ENCODE measurements at places on chromosomes 2 and 18.
A peak's percentile ranks its signal among the peaks of the same experiment; 100 is the strongest.

DNA sequence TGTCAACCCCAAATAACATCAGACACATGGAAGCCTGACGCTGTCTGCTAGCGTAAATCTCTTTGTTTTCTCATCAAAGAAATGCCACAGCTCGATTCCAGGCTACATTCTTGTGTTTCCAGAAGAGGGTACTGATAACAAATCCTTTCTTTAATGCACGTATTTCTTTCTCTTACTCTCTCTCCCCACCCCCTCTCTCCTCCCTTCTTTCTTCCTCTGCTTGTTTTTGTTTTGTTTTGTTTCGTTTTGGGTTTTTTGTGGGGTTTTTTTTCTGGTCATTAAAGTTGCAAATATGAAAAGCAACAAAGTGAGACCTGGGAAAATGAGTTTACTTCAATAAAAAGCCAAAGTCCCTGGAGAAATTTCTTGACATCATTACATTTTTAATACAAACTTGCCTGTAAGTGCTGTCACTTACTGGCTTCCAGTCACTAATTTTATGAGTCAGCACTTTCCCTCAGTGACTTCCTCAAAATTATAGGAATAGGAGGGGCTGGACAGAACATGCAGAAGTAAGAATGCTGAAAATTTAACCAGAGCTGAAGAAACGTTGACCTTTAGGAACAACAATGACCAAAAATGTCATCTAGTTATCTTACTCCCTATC, 106.7 kb upstream of the NABP1 start:
- DNase-seq = peak; percentile 75

- DNase-seq = peak; percentile 77
These were observed 8.1 kb downstream of the ASIC4 start for GRCh38 chr2:219522111-219523030.

GRCh38 chr2:161133366-161133765, 26.9 kb upstream of the TANK start:
- DNase-seq = no peak

GRCh38 chr2:60468382-60469085, 84.9 kb downstream of the BCL11A start:
- DNase-seq = no peak

- DNase-seq = no peak
These were observed 35.9 kb downstream of the CAMKMT start for GRCh38 chr2:44397447-44398175.

DNA sequence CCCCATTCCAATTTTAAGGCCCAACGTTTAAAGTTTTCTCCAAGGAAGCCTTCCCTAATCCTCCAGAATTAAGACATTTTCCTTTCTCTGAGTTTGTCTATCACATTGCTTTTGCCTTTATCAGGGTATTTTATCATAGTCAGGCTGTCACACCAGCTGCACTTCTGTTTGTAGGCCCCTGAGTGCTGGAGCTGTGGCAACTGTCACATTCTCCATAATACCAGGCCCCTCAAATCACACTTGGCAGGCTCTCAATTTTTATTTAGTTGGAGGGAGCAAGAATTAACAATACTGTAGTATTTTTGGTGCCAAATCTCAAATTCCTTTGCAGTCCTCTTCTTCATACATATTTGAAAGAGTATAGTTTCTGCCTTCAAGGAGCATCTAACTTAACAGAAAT, 122.2 kb downstream of the FSHR start:
- DNase-seq = no peak

Data from ACHN (cell line).